Mesenteric fat pad (tissue), 1 donor: ENCODE measurements at places on chromosomes 5 and 9. TPM values are rescaled to one million over a fixed set of nuclear protein-coding genes. Genes with fewer than 3 reads are reported as not detected.

The DBH gene
- not detected for total RNA-seq

The SPATA31D4 gene
- not detected for total RNA-seq

The PCDHGB1 gene
- total RNA-seq = 1.3 TPM

The FOXD4L5 gene
- total RNA-seq = not detected

The IL3 gene
- not detected for total RNA-seq

The APBA1 gene
- 7.7 TPM for total RNA-seq

The PCDHGC5 gene
- total RNA-seq = 1.1 TPM

The CCNI2 gene
- total RNA-seq = not detected

The IL7R gene
- total RNA-seq = 5.2 TPM

DNA sequence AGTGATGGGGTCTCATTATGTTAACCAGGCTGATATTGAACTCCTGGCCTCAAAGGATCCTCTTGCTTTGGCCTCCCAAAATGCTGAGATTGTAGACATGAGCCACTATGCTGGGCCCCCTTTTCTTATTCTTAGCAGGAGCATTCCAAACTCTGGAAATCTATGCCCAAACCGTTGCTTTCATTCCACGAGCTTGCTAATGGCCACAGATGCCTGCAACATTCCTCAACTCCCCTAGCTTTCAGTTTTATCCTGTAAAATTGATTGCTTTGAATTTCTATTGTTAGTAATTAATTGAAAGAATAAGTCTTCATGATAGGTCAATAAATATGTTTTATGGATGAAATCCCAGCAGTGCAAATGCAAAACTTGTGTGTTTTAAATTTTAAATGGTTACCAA is 564.8 kb upstream of the WWC1 start:
- DNase-seq = no peak

DNA sequence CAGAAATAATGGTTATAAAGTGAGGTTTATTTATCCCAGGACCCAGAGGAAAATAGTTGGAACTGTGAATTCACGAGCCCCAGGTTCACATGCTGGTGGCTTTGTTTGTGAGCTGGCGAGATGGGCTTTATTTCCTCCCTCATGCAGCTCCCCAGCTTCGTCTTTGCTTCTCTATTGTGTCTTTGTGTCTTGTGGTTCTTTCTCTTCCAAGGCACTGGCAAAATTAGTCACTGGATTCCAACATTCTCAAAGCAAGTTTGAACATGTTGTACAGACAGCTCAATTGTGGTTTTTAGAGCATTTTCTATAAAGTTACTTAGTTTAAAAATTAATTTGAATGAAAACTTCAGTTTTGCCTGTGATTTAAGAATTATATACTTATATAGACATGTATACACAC is 7.2 kb downstream of the NDUFS6 start:
- DNase-seq = no peak

DNA sequence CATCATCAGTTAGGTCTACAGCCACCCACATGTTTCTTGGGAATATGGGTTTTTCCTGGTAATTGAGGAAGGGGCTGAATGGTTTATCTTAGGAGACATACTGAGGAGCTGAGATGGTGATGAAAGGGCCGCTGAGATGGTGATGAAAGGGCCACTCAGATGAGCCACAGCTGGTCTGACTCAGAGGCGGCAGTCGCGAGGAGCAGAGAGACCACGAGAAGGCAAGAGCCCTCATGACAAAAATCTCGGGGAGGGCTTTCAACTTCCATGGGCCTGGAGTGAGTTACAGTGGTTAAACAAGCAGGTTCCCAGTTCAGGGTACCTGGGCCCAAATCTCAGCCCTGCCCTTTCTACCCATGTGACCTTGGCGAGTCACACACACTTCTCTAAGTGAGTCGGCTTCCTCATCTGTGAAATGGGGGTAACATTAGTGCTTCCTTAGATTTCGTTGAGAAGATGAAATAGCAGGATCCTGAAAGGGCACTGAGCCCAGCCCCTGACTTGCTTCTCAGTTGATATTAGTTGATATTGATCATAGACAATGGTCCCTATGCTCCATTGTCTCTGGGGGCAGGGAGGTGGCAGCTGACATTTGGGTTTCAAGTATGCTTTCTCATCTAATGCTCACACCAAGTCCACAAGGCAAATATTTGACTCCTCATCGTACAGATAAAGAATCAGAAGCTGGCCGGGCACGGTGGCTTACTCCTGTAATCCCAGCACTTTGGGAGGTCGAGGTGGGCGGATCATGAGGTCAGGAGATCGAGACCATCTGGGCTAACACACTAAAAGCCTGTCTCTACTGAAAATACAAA is 169.5 kb downstream of the RGS3 start:
- peak; percentile 53 for DNase-seq

DNA sequence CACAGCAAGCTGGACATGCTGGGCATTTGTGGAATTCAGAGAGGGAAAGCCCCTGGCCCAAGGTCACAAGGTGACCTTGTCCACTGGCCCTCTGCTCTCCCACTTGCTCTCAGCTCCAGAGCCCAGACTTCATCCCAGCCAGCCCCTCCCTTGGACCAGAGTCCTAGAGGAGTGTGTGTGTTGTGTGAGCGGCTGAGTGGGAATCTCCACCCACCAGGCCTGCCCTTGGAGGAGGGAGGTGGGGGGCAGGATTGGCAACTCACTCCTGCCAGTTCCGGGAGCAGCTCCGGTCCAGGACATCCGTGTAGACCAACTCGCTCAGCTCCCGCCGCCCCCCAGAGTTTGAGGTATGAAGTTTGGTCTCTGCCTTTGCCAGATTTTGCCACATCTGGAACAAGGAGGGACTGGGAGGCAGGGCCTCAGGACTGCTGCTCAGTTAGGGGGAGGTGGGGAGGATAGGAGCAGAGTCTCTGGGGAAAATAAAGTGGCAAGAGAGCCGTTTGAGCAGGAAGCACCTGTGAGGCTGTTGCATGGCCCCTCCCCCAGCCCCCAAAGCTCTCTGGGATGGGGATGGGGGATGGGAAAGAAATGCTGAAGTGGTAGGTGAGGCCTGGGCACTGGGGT is 1.4 kb downstream of the MZB1 start:
- DNase-seq = no peak

- no peak for DNase-seq
Measured at GRCh38 chr5:137113161-137113560, 386.0 kb downstream of the SPOCK1 start.

DNA sequence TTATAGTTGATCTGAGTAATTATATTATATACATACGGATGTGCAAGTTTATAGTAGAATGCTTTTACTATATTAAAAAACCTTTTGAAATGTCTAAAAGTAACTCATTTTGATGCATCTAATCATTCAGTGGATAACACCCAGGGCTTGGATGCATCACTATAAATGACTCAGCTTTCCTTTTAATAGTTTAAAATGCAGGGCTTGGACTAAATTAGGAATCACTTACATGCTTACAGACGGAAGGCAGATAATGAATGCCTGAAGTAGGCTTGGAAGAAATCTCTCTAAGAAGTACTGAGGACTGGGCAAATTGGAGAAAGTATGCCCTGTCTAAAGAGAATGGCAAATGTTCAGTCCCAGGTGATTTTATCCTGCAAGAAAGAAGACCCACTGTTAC is 362.5 kb upstream of the CCNH start:
- no peak for DNase-seq

DNA sequence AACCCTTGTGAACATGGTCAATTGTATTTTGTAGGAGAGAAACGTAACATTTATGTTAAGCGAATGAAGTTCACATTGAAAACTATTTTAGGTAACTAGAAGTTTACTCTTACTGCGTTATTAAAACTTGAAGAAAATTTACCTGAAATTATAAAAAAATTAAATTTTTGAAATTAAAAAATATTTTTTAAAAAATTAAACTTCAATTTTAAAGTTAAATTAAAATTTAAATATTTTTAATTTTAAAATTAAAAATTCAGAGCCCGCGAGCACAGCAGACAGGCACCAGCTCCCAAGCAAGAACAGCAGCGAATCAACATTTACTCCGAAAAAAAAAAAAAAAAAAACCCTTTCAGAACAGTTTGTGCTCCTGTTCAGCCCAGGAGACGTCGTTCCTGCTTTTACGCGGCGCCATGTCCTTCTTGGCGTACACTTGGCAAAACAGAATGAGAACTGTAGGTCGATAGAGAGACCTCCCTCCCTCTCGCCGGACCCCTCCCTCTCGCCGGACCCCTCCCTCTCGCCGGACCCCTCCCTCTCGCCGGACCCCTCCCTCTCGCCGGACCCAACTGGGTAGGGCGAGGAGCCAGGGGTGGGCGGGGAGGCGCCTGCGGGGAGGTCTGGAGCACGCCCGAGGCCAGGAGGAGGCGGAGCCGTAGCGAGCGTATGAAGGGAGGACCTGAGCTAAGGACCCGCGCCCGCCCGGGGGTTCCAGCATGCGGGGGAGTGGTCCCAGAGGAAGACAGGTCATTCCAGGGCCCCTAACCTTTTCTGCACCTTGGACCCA is 235.8 kb downstream of the ROR2 start:
- DNase-seq = peak; percentile 89

DNA sequence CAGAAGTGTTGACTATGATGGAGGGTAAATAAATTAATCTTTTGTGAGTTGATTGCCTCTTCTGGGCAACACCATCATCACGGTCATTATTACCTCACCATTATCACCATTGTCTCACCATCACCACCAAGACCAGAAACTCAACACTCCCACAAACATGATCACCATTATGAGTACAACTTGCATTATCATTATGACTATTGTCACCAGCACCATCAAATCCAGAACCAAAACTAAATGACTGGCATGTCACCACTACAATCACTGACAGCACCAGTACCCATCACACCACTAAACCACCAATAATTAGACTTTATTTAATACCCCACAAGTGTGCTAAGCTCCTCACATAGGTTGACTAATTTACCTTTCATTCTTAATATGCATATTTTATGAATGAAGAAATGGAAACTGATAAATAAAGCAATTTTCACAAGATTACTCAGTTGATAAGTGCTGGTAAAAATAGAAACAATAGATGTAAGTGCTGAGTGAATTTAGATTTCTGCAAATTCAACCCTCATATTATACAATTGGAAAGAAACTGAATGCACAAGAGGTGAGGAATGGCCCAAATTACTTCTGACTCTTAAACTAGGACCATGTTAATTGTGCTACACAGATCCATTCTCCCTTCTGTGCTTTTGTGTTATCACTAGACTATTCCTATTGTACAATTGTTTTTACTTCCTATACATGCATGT is 517.8 kb upstream of the PAPPA start:
- no peak for DNase-seq

DNA sequence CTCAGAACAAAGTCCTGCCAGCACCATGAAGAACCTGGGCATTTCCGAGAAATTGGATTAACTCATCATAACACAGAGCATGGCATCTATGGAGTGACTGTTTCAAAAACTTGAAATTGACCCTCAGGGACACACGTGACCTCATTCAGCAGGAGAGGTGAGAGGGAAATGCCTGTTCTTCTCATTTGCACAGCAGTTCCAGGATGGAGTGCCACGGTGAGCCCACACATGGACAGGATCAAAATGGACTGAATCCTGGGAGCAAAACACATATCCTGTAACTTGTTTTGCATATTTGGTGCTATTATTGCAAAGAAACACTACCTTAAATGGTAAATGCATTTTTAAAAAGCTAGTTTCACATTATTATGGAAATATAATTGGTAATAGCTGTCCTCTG is 256.1 kb upstream of the IRX2 start:
- peak; percentile 51 for DNase-seq

GRCh38 chr5:112799661-112800060 is 61.4 kb upstream of the SRP19 start:
- no peak for DNase-seq

GRCh38 chr9:37788332-37788731 is 3.5 kb upstream of the EXOSC3 start:
- no peak for DNase-seq

GRCh38 chr5:56735849-56736641 is 79.3 kb upstream of the MAP3K1 start:
- DNase-seq = no peak

DNA sequence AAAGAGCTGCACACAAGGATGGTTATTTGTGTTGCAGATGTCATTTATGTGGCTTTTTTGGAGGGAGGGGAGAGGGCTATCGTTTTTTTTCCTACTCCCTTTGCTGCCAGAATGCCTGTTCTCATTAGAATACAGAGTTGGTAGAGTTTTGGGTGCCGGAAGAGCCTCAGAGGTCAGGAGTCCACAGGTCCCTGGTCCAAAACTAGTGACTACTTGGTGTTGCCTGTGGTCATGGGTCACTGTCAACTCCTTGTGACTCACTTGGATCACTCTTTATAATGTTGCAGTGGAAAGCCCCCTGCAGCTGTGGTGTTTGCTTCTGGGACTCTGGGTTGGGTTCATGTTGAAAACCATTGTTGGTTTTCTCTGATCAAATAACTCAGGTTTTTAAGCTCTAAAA is 131.4 kb downstream of the MAST4 start:
- DNase-seq = no peak

DNA sequence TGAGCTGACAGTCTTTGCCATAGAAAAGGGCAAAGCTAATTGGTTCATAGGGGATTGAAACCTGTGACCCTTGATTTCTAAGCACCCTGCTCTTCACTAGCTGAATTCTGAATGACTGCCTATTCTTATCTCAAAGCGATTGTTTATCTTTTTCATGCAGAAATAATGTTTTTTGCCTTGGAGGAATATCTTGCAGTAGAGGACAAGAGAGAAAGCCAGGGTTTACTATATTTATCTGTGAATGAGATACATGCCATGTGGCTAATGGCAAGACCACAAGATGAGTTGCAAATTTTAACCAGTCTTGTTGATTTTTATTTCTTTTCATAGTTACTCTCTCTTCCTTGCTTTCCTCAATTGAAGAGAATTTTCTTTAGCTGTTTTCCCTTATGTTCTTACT is 185.0 kb downstream of the CNTLN start:
- no peak for DNase-seq

GRCh38 chr9:91474656-91475055 is 51.0 kb upstream of the NFIL3 start:
- no peak for DNase-seq

DNA sequence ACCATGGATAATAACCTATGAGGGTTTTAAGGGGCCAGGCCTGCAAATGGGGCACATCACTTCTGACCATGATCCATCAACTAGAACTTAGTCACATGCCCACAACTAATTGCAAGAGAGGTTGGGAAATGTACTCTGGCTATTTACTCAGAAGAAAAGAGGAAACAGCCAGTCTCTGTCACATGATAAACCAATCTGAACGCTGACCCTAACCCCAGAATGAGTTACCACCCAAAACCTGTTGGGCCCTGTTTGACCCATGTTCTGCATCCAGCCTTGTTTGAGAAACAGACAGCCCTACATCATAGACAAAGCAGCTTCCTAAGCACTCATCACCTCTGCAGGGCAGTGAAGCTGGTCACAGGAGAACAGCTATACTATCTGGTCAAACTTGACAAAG is 5.8 kb downstream of the MACROH2A1 start:
- DNase-seq = no peak
